ENCODE measurements at places on chromosomes 11 and 22. TPM values are rescaled to one million over a fixed set of nuclear protein-coding genes. Genes with fewer than 3 reads are reported as not detected.

SERPIND1 gene
- 0.09 TPM for total RNA-seq

HIC2 gene
- total RNA-seq: 4.2 TPM

MS4A4E gene
- total RNA-seq: 0.18 TPM

SLC5A1 gene
- 0.58 TPM for total RNA-seq

SYCE3 gene
- total RNA-seq: not detected

CNTF gene
- total RNA-seq: 0.89 TPM

SLC22A25 gene
- total RNA-seq: 0.04 TPM

SPI1 gene
- 3.6 TPM for total RNA-seq

NAV2 gene
- 25.7 TPM for total RNA-seq

PDGFB gene
- 9.7 TPM for total RNA-seq

TRPM5 gene
- total RNA-seq: under 0.01 TPM

FAM89B gene
- total RNA-seq: 46.1 TPM

DRG1 gene
- 63.2 TPM for total RNA-seq

SCN4B gene
- total RNA-seq: 2.4 TPM

PGA5 gene
- total RNA-seq: 0.27 TPM

GPHA2 gene
- not detected for total RNA-seq

RBMXL2 gene
- total RNA-seq: 0.04 TPM

P2RY2 gene
- total RNA-seq: 0.84 TPM

OR52I1 gene
- total RNA-seq: not detected

PAX6 gene
- total RNA-seq: 0.27 TPM

CSNK2A3 gene
- 2.6 TPM for total RNA-seq

ANO3 gene
- 0.13 TPM for total RNA-seq

FOSL1 gene
- total RNA-seq: not detected
